Kasumi-1 (cell line): ENCODE measurements at places on chromosomes 6 and 20.

DNA sequence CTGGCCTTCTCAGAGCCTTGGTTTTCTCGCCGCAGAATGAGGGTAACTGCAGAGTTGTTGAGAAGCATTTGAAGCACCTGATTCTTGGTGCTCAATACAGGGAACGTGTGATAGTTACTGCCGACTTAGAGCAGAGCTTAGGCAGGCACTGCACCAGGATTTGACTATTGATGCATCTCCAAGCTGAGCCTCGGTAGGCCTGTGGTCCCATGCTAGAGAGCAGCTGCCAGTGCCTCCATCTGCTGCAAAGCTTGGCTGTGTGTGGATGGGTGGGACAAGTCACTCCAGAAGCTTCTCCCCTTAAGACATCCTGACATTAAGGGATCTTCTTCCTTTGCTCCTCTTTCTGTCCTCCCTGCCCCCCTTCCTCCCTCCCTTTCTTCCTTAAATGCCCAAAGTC lies 40.9 kb downstream of the FAM209B start:
- DNase-seq, result no peak

GRCh38 chr20:49450281-49450721 lies 32.2 kb downstream of the KCNB1 start:
- DNase-seq, result no peak

GRCh38 chr6:24272553-24272952 lies 85.3 kb downstream of the DCDC2 start:
- no peak for DNase-seq

DNA sequence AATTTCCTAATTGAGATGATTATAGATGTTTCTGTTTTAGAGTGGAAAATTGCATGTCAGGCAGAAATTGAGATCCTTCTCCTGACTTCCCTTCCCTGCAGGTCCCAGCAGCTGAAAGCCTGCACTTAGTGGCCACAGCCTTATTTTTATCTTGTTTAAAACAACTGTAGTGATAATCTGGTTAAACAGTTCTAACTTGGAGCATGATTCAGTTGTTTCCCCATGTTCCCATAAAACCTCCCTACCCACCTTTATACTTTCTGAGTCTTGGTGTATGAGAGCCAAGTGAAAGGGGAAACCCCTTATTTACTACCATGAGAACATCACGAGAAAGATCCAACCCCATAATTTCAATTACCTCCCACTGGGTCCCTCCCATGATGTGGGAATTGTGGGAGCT lies 195.2 kb downstream of the SLC16A10 start:
- no peak for DNase-seq

- peak; percentile 96 for DNase-seq
Observed at GRCh38 chr20:21166801-21167200, 40.9 kb downstream of the KIZ start.

GRCh38 chr6:6331946-6332601 lies 11.6 kb upstream of the F13A1 start:
- DNase-seq, result peak; percentile 87

- DNase-seq, result no peak
Observed at GRCh38 chr20:43982016-43982415, 67.4 kb downstream of the TOX2 start.

DNA sequence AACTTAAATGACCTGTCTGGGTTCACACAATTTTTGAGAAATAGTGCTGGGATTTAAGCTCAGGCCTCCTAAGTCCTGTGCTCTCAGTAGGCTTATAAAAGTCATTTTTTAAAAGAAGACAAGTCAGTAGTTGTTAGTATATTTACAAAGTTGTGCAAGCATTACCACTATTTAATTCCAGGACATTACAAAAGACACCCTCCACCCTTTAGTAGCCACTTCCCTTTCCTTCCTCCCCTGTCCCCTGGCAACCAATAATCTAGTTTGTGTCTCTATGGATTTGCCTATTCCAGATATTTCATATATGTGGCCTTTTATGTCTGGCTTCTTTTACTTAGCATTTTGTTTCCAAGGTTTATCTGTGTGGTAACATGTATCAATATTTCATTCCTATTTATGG lies 37.6 kb downstream of the HMGN3 start:
- DNase-seq, result peak; percentile 37

DNA sequence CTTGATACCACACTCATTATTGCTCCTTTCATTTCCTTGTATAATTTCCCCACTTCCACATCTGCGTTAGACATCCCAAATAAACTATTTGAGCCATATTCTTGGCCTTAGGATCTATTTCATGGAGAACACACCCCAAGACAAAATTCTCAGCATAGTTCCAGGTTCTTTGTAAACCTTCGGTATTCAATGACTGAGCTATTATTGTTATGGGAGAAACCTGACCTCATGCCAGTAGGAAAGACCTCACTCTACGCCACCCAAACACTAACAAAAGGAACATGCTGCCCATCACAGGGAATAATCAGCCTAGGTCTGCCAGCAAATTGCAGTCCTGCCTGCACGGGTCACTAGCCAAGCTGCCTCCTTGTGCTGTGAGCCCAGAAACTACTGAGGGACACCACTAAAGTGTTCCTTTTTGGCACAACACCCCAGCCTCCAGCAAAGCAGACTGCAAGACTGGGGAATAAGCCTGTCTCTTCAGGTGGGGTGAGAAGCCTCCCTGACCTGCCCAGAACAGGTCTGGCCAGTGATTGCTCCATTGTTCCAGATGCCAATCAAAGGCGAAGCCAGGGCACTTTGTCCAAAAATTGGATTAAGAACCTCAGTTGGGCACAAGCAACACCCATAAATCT lies 371.8 kb downstream of the MAFB start:
- DNase-seq, result no peak

DNA sequence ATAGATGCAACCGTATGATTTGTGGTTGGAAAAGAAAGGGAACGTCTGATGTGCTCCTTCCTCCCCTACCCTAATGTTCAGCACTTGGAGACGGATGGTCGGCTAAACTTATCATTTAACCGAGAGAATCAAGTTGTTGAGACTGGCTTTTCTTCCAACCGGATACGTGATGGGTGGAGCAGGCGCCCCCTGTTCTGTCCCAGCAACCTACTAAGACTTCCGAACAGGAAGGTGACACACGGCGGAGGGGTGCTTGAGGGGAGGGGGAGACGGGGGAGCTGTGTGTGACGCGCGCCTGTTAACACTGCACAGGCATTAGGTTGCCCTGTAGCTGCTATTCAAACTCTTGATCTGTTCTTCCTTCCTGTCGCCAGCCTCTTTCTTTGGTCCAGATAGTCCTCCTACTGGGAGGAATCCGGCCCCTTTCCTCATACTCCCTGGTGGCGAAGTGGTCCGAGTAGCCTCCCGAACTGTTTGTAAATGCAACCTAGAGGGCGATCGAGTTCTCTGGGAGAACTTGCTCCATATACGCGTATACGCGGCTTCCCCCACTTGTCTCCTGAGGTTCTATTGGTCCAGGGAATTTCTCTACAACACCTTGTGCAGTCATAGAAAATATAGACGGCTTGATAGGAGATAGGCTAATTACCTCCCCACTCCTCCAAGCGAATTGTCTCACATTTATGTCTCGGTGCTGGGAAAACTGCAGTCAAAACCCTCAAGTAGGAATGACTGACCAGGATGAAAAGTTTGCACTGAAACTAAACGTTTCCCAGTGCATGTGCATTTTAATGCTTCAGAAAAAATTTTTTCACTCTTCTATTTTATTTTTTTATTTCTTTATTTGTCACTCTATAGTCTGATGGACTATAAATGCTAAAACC lies 126.0 kb upstream of the SLC2A12 start:
- peak; percentile 93 for DNase-seq

DNA sequence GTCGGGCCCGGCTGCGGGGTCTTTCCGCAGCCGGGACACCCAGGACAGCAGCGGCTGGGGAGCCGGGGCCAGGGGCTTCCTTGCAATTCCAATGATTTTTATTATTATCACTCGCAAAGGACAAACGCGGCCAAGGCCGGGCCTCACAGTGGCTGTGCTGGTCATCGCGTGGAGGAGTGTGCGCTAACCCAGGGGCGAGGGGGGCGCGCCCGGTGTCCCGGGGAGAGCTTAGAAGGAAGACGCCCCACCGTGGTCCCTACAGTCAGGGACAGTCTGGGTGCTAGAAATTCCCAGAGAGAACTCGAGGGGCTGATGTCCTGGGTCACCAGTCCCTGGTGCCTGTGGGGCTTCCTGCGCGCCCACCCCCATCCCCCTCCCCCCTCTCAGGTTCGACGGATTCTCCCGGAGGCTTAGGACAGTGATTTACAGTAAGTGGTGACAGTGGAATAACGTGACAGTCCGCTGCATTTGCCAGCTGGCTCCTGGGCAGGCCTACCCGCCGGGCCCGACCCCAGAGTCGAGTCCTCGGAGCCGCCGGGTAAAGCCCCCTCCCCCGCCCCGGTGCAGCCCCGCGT lies 9.5 kb downstream of the FOXC1 start:
- DNase-seq, result no peak

DNA sequence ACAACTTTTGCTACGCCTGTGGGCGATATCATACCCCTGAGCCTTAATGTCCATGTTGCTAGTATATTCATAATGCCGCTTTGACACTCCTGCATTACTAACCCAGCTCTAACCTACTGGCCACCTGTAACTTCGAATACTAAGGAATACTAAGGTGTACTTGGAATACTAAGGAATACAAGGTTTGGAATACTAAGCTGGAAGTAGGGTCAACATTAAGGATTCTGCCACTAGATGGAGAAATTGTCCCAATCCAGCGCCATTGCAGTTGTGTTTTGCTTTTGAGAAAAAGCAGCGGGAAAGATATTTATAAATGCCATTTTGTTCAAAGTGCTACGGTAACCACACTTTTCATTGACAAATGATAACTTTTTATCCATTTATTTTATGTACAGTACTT lies 10.7 kb downstream of the TBXT start:
- DNase-seq, result no peak

DNA sequence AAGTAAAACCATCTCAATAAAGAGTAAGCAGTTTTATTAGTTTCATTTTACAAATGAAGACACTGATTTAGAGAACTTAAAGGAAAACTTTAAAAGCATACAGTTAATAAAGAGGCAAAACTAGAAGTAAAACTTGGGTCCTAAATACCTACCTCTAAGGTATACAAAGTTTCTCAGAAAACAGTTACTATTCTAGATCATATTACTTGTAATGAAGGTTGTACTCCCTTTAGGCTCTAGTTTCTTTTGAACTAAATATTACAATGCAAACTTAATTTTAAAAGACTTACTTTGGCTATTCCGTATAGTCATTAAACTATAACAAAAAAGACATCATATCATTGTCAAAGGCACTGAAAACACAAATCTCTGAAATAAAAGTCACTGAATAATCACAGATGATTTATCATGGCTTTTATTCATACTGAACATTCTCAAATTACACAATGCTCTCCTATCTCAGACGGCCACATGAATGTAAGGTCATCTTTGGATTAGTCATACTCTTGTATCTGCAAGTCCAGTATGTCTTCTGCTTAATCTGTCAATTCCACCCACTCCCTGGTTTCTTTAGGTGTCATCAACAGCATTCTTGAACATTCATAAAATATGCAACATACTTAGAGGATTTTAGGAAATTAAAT lies 361.6 kb upstream of the RUNX2 start:
- no peak for DNase-seq

- no peak for DNase-seq
Observed at GRCh38 chr6:4360920-4361319, 225.5 kb upstream of the ECI2 start.
